ENCODE measurements at places on chromosomes 4 and X.

DNA sequence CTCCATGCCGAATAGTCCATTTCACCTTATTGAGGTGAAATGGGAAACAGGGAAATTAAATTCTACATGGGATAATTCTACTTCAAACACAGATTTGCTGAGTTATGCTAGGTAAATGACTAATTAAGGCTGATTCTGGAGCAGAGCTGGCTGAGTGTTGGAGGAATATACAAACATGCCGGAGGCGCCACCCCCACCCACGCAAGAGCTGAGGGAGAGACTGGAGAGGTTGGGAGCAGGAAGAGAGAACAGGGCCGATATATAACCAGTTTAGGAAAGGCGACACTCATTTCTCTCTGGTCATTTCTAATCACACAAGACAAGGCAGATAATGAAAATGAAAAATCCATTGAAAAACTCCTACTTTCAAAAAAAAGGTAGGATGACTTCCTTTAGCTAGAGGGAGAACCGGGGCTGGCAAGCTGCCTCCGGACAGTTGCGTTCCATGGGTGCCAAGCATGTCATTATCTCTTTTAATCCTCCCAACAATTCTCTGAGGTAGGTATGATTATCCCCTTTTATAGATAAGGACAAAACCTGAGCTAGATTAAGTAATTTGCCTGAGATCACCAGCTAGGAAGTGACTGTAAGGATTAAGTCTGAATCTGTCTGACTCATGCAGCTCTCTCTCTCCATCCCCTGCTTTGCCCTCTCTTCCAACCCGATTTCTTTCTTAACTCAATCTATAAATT, 27.6 kb upstream of the CFAP299 start:
- no peak for DNase-seq

GRCh38 chr4:138828926-138829325, 186.7 kb upstream of the NOCT start:
- no peak for DNase-seq

DNA sequence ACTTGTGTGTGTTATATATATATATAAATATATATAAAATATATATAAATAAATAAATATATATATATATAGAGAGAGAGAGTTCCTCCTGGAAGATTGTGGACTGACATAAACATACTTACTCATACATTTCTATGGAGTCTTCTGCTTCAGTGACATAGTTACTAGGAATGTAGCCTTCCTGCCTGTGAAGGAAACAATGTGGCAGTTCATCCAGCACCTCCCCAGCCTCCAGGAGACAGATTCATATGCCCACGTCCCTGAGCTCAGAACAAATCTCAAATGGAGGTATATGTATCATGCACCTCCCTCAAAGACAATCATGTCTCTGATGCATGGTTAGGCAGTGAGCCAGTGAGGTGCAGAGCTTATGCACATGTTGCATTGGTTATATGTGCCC, 11.4 kb upstream of the TIMM8A start:
- DNase-seq = no peak

DNA sequence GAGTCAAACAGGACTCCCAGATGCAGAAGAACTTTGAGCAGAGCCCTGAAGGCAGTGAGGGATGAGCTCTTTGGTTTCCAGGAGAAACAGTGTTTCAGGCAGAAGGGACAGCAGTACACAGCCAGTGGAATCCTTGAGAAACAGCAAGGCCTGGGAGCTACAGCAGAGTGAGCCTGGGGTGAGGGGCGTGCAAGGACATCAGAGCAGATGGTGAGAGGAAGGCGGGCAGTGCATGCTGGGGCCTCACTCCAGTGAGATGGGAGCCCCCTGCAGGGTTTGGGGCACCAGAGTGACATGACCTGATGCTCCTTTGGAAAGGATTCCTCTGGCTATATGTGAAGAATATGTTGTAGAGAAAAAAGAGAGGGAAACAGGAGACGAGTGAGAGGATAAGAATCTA, 98.1 kb upstream of the EGFL6 start:
- no peak for DNase-seq

GRCh38 chr4:147596981-147597380, 20.2 kb upstream of the TMEM184C start:
- no peak for DNase-seq

- DNase-seq = no peak
Measured at GRCh38 chr4:52822972-52823701, 39.0 kb upstream of the RASL11B start.

- DNase-seq = no peak
Measured at GRCh38 chrX:118497180-118497818, 1.7 kb downstream of the DOCK11 start.

- no peak for DNase-seq
Measured at GRCh38 chr4:186902361-186902760, 178.7 kb upstream of the FAT1 start.

DNA sequence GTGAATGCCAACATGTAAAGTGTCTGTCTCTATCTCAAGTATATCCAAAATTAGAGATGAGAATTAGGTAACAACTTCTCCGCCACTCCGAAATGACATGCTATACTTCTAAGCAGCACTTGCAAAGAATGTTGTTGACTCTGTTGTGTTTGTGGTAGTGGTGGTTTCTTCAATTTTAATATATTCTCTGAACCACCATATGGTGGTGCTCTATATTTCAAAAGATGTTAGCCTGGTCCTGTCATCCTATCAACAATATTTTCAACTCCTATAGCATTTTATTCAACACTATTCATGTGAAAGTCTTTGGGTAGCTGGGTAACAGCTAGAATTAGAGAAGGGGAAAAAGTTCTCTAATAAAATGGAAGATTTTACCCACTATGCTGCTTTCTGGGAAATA, 1622.8 kb upstream of the IGFBP7 start:
- no peak for DNase-seq

DNA sequence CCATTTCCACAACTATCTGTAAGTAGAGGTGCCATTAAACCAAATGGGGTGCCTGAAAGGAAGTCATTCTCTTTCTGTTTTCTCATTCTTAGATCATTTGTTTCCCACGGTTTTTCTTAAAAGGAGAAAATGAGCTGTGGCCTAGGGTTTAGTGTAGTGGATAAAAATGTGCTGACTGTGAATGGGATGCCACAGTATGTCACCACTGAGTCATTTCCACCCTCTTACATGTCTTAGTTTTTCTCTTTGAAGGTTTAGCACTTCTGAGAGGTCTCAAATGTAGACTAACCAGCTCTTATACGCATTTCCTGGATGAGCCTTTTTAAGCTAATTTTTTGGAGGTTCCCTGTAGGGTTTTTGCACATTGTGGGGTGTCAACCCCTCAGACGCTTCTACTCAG, 244.5 kb upstream of the SPANXN1 start:
- no peak for DNase-seq

DNA sequence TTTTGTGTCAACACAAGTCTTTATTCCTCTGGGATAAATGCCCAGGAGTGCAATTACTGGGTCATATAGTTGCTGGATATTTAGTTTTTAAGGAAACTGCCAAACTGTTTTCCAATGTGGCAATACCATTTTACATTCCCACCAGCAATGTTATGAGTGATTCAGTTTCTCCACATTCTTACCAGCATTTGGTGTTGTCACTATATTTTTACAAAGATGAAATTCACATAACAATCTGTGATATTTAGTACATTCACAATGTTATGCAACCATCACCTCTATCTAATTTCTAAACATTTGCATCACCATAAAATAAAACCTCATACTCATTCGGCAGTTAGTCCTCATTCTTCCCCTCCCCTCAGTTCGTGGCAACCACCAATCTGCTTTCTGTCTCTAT, 75.0 kb downstream of the MAMLD1 start:
- DNase-seq = no peak

DNA sequence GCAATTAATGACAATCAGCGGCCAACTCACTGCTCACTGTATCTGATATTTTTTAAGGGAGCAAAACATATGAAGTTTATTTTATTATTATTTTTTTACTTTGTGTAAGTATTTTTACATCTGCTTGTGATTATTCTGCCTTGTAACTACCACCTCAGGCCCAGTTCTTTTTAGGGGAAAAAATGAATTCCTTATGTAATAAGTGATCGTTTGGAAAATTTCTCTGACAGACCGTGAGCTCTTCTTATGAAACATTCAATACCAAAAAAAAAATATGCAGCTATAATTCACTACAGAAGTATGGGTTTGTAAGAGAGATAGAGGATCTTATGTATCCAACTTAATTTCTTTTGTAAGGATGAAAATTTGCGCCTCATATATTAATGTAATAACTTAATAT, 33.5 kb upstream of the STOX2 start:
- DNase-seq = no peak

DNA sequence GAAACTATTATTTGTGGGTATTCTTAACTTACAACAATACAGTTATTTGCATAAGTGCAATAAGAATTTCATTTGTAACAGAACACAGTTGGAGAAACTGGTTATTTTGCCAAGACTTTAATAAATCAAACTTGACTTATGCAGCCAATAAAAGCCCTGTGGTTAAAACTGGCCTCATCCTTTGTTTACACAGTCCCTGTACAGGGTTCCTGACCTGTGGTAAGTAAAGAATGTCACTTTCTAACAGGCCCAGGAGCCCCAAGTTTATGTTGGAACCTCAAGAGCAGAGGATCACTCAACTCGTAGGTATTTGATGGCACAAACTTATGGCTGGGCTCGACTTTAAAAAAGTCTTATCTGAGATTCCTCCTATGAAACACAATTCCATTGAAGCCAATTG, 88.6 kb upstream of the PTCHD1 start:
- no peak for DNase-seq

DNA sequence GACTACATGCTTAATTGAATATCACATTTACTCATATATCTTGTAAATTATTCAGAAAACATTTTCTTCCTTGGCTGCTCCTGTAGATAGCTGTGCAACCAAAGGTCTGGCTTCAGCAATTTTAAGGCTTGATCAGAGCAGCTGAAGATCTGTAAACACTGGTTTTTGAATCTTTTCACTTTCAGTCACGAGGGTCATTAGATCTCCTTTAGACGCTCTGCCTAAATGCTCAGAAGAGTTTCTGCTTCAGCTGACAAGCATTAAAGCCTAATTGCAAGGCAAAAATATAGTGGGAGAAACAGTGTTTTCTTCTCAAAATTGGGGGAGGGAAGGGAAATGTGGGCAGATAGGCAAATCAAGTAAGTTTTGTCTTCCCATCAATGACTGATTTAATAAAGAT, 25.7 kb downstream of the TRPC5 start:
- no peak for DNase-seq

DNA sequence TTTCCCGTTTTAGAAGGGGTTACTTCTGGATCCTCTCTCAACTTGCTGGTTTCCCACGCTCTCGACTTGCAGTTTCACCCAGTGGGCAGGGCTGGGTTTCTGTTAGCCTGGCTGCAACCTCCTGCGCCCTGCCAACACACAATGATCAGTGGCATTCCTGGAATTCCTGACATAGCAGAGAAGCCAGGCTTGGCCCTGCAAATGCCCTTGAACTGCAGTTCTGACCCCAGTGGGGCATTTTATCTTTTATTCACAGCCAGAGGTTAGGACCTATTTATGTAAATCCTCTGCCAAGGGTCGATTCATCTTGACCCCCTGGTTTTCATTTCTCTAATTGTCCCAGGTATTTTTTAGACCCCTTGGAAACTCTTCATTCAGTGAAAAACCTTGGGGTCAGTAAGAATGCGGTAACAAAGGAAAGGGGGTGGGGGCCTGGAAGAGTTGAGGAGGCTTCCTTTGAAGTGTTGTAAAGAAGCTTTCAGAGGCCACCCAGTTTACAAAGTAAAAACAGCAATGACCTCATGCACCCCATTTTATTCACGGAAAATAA, 217.6 kb downstream of the ZNF674 start:
- no peak for DNase-seq

GRCh38 chr4:184122631-184123408, 94.9 kb downstream of the ENPP6 start:
- no peak for DNase-seq

- no peak for DNase-seq
Measured at GRCh38 chr4:22462688-22463087, 53.2 kb downstream of the ADGRA3 start.

- DNase-seq = no peak
Measured at GRCh38 chr4:79083406-79084010, 144.3 kb upstream of the PAQR3 start.

DNA sequence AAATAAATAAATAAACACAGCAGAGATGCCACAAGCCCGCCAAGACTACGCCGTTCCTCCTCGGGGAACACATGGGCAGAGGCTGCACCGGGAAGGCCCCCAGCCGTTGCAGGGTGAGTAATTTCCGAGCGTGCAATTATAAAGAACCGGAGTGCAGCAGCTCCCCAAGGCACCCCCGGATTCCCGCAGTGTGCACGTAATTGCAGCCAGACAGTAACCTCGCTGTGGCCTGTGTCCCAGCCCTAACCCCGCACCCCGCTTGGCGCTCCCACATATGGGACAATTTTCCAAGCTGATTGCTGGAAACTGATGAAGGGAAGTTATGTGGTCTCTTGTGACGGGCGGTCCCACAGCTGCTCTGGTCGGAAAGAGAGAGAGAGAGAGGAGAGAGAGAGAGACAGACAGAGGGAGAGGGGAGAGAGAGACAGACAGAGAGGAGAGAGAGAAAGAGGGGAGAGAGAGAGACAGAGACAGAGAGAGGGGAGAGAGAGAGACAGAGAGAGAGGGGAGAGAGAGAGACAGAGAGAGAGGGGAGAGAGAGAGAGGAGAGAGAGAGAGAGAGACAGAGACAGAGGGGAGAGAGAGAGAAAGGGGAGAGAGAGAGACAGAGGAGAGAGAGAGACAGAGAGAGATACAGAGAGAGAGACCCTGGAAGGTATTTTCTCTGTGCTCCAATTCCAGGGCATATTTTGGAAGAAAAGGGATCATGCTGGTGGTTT, 275.4 kb downstream of the SHOX start:
- DNase-seq = no peak

GRCh38 chrX:114889481-114889880, 127.9 kb downstream of the IL13RA2 start:
- no peak for DNase-seq

DNA sequence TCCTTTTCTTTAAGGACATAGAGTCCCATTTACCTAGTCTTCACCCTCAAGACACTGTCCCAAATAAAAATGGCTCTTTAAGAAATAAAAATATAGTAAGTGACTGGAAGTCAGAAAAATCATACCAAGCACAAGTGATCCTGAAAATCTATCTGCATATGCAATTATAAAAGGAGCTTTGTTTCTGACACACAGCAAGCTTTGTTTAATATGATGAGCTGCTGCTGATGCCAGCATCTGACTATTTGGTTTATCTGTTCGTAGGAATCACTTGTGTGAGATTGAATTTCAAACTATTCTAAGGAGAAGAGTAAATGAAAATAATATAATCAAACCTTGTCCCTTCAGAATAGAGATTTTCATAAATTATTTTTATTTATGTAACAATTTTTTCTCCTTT, 332.4 kb downstream of the PCDH7 start:
- no peak for DNase-seq

GRCh38 chr4:64272432-64272831, 136.8 kb downstream of the TECRL start:
- no peak for DNase-seq

DNA sequence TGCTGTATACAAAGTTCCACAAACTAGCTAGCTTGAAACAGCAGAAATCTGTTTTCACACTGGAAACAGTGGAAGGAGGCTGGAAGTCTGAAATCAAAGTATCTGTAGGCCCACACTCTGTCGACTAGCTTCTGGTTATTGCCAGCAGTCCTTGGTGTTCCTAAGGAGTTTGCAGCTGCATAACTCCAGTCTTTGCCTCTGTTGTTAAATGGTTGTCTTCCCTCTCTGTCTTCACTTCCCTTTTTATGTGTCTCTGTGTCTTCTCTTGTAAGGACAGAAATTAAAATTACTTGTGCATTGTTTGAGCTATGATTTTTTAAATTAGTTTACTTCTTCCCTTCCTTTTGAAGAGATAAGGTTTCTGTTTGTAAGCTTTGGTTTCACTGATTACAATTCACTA, 8.2 kb downstream of the MTHFD2L start:
- no peak for DNase-seq
